Activated naive CD8-positive, alpha-beta T cell treated with anti-CD3 and anti-CD28 coated beads, Interleukin-2, amount 50 U/mL, for 16 hours (primary cell): ENCODE measurements at places on chromosomes 13 and 19.

DNA sequence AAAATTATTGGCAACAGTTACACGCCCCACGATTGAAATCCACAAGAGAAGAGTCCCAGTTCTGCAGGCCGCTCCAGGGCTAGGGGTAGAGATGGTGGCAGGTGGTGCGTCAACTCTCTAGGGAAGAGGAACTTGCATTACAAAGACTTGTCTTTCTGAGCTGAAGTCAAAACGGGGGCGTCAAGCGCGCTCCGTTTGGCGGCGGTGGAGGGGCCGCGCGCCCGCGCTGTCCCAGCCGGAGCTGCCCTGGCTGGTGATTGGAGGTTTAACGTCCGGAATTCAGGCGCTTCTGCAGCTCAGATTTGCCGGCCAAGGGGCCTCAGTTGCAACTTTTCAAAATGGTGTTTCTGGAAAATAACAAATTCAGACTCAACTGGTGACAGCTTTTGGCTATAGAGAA, 38.9 kb downstream of the SOX1 start:
- no peak for DNase-seq

GRCh38 chr13:38998739-38999138, 8.1 kb upstream of the STOML3 start:
- no peak for DNase-seq

GRCh38 chr13:78100486-78100885, 181.9 kb upstream of the EDNRB start:
- DNase-seq, result no peak

- DNase-seq, result no peak
Measured at GRCh38 chr13:107765724-107766401, 449.5 kb downstream of the LIG4 start.

DNA sequence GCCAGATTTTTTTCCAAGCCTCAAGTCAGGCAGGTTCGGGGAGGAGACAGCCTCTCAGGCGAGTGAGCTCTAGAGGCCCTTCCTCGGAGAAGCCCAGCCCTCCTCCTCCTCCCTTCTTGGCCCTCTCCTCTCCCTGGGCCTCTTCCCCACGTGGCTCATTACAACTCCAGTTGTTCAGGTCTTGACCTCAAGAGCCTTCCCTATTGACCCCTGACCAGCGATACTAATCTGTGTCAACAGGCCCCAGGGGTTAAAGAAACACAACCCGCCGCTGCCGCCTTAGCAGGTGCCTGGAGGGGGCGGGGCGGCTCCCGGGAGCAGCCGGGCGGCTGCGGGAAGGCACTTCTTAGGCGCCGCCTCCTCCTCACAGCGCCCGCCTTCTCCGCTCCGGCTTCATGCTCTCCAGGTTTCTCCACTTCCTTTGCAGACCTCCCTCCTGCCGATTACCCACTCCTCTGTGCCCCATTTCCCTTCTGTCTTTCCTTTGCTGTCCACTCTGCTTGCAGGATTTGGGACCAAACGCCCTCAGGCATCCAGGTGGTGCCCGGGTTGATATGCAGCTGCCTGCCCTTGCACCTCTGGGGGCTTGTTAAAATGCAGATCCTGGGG, 51.0 kb downstream of the LYL1 start:
- DNase-seq, result no peak

DNA sequence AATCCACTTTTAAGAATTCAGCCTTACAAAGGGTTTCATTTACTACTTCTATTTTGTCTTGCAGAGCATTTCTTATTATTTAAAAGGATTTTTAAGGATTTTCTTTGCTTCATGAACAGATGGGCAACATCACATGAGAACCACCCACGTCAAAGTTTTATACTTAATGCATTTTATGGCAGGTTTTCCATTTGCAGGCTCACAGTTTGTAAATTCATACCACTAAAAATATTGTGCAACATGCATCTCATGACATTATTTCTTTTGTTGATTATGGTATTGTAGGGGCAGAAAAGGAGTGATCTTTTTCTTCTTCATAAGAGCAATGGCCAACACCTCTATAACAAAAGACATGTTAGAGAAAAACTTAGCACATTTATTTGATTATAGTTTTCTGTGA, 554.0 kb upstream of the SPRY2 start:
- DNase-seq, result no peak

DNA sequence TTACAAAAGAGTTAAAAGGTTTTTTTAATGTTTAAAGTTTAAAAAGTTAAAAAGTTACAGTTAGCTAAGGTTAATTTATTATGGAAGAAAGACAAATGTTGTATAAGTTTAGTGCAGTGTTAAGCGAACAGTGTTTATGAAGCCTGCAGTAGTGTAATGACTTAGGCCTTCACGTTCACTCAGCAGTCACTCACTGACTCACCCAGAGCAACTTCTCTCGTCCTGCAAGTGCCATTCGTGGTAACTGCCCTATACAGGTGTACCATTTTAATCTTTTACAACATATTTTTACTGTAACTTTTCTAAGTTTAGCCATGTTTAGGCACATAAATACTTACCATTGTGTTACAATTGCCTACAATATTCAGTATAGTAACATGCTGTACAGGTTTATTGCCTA, 398.2 kb upstream of the NBEA start:
- DNase-seq, result no peak

- DNase-seq, result no peak
Measured at GRCh38 chr19:48988860-48989259, 4.2 kb downstream of the GYS1 start.

DNA sequence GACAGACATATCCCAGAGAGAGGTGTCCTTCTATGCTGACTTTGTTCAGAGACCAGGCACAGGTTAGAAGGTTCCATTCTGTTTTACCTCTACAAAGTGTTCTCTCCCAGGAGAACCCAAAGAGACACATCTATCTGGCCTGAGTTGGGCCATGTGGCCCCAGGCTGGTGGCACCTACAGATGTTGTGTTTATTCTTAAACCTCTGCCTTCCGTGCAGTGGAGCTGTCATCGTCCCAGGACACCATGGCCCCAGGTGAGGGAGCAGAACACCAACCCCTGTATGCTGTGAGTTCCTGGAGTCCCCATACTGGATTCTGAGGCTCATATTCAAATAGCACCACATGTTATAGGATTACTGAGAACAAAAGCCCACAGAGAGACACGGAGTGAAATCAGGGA, 3.9 kb downstream of the KIR3DL3 start:
- DNase-seq, result no peak

DNA sequence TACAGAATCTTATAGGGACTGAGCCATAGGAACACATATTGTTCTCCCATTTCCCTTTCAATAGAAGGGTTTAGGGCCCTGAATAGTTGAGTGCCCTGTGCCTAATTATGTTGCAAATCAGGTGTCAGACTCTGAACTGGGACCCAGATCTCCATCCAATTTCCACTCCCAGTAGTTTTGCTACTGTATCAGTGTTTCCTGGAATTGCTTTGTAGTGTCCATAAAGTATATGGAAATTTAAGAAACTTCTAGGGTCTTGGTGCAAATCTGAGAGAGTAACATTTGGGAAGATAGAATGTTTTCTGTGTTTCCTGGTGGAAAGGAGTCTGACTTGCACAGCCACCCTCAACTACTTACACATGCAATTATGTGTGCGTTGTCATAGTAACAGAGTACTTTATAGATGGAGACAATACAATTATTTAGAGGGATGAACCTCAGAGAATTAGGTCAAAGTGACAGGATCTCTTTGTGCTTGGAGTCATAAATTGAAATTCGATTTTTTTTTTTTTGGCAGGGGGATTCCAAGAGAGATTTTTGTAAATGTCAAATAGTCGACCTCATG, 646 bp upstream of the SLC10A2 start:
- no peak for DNase-seq

- DNase-seq, result no peak
Measured at GRCh38 chr13:109874484-109875454, 88.4 kb upstream of the IRS2 start.

- no peak for DNase-seq
Measured at GRCh38 chr13:51758691-51759090, 45.3 kb downstream of the DHRS12 start.
